ENCODE measurements at places on chromosomes 6 and 20.

DNA sequence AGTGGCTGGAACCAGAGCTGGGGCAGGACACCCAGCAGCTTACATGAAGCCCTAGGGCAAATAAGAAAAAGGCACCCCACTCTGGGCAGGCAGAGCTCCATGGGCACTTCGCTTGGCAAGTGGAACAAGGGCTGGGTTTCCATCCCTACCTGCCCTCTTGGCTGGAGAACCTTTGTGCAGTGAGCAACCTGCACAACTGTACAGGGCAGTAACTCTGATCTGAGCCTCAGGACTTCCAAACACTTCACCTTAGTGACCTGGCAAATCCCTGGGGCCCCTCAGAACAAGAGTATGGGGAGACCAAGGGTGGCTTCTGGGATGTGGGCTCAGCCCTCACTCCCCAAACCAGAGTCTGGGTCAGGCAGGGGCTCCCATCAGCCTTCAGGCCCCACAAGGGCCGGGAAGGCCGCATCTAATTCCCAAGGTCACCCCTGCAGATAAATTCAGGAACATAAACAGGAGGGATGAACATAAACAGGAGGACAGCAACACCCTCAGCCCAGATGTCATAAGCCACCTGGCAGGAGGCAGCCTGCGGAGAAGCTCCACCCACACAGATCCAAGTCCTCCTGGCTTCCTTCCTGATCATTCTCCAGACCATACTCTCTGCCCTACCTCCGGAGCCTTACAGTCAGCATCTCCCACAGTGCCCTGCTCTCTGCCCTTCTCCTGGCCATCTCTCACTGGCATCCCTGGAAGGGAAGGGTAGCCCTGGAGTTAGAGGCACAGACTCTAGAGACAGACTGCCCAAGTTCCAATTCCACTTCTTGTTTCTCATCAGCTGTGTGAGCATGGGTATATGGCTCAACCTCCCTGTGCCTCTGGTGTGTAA lies 37.5 kb downstream of the HNF4A start:
- no peak for ATAC-seq

DNA sequence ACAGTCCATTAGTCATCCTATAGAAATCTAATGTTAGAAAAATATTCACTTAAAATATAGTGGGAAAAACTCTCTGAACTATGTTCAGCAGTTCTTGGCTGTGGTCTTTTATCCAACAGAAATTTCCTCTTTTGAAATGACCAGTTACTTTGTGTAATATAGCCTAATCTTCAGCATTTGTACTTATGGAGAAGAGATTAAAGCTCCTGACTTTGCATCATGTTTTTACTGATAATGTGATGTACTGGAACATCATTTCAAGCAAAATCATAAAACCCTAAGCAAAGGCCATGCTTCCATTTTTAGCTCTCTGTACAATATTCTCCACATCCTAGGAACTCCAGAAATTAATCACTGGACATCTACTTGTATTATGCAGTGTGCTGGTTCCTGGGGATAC lies 430.8 kb upstream of the RUNX2 start:
- ATAC-seq, result no peak

GRCh38 chr6:150070236-150070818 lies 1.4 kb upstream of the ULBP3 start:
- ATAC-seq, result no peak

GRCh38 chr6:64984948-64985347 lies 722.1 kb downstream of the EYS start:
- no peak for ATAC-seq

DNA sequence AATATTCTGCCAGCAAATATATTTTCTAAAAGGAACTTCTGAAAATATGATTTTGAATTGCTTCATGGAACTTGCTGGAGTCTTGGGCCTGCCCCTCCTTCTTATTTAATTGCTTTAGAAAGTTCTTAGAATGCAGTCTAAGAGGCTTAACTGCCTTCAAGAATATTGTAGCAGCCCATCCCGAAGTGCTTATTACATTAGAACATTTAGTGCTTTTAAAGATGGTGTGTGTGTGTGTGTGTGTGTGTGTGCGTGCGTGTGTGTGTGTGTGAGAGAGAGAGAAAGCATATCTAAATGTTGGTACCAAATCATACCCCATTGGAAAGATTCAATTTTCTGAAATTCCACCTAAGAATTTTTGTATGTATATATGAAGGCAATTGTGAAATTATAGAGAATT lies 193.5 kb downstream of the SLC24A3 start:
- no peak for ATAC-seq

DNA sequence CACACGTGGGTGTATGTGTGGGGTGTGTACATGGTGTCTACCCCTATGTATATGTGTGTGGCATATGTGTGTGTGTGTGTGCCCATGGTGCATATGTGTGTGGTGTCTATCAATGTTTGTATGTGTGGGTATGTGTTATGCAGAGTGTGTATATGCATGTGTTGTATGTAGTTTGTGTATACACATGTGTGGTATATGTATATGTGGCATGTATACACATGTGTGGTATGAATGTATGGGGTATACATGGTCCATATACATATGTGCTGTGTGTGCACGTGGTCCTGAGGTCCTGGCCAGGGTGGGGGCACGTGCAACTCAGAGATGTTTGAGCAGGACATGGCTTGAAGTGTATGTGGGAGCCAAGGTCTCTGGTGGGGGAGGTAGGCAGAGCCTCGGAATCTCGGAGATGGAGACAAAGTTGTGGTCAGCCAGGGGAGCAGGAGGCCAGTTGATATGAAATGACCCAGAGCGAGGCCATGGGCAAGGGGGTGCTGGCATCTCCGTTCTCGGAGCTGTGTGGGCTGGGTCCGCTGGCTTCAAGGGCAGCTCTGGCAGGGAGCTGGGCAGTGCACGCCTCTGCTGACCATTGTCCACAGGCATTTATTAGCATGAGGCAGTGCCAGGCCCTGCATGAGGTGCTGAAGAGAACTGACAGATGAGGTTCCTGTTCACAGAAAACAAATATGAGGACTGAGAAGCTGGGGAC lies 276.2 kb upstream of the CHD6 start:
- ATAC-seq, result no peak

GRCh38 chr6:4577406-4577805 lies 198.8 kb upstream of the CDYL start:
- no peak for ATAC-seq

GRCh38 chr6:49497304-49497703 lies 2.4 kb upstream of the GLYATL3 start:
- no peak for ATAC-seq

DNA sequence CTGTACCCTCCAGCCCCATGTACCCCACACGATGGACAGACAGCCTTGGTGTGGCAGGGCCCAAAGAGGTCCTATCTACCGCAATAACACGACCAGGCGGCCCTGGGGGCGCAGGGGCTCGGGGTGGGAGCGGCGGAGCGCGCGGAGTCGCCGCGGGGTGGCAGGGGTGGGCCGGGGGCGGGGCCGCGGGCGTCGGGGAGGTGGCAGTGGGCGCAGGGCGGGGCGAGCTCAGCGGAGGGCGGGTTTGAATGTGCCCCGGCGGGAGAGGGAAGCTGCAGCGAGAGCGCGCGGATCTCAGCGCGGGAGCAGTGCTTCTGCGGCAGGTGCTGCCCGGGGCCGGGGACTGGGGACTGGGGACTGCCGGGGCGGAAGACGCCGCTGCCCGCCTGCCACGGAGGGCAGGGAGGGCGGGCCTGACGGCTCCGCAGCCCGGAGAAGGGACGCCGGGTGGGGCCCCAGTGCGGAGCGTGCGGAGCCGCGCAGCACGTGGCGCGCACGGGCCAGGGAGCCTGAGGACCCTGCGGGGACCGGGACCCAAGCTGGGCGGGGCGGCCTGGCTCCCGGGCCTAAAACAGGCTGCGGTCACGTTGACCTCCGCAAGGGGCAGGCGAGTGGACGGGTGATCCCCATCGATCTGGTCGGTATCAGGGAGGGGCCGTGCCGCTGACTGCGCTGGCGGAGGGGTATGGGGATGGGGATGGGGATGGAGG lies at the start of gene SLC29A1:
SLC29A1 (plus strand) TSS at position 277 of the 710 bp plus-strand sequence. CDS start 3,719 bp downstream, outside the sequence.
- ATAC-seq, result peak; percentile 46

- ATAC-seq, result peak; percentile 91
Observed at GRCh38 chr20:5191829-5192569, 65.2 kb downstream of the CDS2 start.

DNA sequence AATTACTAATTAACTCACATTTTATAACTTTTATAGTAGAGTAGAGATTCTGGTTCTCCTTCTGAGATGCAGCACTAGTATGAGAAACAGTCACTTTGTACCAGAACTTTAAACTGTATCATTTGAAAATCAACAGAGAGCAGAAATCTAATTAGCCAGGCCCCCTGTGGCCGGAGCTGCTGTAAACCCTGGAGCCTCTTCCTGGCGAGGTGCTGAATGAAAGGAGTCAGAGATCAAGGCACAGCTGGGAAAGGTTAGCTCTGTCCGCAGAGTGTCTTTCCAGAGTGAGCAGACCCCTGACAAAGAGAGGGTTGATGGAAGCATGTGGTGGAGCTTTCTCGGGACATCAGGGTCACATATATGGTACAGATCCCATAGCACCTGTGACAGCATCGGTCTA lies 703.8 kb downstream of the RFPL4B start:
- peak; percentile 66 for ATAC-seq

DNA sequence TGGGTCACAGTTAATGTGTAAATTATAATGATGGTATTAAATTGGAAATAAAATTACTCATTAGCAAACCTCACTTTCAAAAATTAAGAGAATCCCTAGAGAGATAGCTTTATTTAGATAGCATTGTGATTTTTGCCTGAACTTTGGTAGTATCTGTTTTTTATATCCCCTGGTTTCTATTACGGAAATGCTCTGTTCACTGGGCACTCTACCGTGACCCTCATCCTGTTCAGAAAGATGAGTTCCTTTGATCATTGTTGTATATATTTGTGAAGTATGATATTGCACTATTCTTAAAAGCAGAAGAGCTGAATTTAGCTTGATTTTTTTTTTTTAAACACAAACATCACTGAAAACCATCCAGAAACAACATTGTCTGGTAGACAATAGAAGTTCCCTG lies 1143.8 kb upstream of the MAP3K7 start:
- no peak for ATAC-seq

DNA sequence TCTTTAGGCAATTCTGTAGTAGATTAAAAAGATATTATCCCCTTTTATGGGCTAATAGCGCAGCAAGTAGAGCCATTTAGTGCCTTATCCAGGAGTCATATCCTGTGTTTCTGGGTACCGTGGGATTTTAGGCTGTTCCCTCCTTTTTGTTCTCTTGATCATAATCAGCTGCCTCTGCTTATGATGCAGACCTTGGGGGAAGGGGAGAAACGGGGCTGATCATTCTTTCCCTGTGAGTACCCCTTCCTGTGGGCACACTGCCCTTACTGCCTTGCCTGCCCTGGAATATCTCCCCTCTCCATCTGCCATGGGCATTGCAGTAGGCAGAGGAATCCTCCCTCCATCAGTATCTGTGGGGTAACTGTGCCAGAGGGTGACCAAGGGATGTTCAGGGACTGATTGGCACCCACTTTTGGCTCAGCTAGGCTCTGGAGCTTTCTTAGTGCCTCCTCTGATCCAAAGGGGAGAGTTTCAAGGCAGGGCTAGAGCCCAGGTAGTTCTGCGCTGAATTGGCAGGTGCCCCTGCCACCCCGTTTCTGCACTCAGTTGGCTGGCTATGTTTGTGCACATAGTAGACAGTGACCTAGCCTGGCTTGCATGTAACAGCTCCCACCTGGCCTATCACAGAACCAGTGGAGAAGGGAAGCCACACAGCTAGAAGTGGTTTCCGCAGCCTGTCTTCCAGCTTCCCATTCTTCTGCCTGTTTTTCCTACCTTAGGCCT lies 103.3 kb downstream of the FIG4 start:
- peak; percentile 58 for ATAC-seq

DNA sequence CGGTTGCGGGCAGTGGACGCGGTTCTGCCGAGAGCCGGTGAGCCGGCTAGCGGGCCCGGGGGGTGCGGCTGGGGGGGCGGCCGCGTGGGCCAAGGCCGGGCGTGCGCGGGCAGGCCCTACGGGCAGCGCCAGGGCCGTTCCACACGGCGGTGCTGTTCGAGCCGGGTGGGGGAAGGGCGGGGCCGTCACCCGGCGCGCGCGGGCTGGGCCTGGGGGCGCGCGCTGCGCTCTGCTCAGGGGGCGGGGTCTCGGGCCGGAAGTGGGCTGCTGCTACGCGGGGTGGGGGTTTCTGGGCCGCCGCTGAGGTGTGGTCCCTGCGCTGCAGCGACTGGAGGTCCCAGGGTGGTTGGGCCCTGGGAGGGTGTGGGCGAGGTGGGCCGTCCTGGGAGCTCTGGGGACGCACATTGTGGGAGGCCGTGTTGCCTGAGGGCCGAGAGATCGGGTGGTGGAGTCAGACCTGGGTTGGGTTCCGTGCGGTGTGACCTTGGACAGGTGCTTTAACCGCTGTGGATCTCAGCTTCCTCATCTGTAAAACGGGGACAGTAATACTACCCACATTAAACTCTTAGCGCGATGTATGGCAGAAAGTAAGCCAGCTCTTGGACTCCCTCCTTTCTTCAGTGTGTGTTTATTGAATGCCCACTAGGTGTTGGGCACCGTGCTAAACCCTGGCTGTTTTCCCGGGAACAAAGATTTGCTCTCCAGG lies 391 bp downstream of the MAPRE1 start:
- ATAC-seq, result peak; percentile 83

DNA sequence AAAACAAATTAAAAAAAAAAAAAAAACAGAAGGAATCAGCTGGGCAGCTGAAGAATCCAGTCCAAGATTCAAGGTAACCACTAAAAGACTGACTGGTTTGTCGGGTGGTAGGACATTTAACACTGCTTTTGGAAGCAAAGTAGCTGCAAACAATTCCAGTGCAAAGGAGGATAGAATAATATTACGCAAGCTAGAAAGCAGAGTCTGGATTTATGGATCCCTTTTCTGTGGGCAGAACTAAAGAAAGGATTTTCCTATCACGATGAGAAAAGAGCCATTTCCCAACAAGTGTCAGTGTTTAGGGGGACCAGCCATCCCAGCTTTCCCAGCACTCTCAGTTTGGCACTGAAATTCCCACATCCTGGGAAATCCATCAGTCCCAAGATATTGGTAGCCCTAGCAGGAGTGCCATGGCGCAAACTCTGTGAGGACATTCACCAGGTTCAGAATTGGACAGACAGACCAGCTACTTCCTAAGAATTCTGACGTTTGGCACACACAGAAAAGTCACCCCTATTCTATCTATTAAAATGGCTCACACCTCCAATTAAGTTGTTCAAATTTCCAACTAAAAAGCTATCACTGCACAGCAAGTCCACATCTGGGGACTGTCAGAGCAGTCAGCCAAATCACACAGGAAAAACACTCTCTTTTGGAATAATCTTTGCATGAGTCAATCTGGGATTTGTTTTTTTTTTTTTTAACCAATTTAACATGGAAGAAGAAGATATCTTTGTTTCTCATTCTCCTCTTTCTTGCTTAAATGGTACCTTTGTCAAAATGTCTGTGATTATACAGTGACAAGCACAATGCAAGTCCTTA lies 356.8 kb upstream of the ARID1B start:
- ATAC-seq, result no peak

DNA sequence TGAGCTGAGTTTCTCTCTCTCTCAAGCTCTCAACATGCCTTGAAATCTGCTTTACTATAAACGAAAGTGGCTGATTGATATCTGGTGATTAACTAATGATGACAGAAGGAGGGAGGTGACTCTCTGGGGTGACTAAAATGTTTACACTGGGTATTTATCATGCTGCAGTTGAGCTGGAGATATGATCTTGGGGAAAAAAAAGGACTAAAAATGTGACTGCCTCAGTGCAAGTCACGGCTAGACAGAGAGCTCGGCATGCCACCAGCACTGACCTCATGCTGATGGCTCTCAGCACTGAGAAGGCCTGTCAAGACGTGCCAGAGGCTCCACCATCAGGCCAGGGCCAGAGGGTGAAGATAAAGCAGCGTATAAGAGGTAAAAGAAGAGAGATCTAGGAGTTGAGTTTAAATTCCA lies 103.1 kb upstream of the SPACA1 start:
- ATAC-seq, result peak; percentile 93

- no peak for ATAC-seq
Observed at GRCh38 chr20:9071976-9072726, 3.3 kb downstream of the PLCB4 start.

- no peak for ATAC-seq
Observed at GRCh38 chr6:20400456-20401204, 1.0 kb upstream of the E2F3 start.
